Stimulated activated CD8-positive, alpha-beta memory T cell treated with anti-CD3 and anti-CD28 coated beads, Interleukin-7, amount 100 ng/mL, for 1 hour (primary cell): ENCODE measurements at places on chromosomes 7 and 10.

- no peak for DNase-seq
Measured at GRCh38 chr7:79410345-79410744, 43.1 kb downstream of the MAGI2 start.

DNA sequence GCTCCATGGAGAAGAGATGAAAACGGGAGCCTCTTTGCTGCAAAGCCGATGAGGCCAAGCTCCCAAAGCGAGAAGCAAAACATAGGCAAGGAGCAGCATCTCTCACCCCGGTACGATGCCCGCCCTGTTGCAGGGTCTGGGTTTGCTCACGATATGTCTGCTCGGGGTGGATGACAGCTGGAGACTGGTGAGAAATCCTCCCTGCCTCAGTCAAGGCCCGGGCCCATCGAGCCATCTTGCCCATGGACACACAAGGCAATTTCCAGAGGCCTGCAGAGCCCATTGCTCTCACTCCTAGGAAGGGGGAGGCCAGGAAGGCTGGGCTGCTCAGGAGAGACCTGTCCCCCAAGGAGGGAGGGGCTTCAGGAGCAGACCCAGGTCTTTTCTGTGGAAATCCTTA lies 391.7 kb upstream of the SHH start:
- DNase-seq = no peak

DNA sequence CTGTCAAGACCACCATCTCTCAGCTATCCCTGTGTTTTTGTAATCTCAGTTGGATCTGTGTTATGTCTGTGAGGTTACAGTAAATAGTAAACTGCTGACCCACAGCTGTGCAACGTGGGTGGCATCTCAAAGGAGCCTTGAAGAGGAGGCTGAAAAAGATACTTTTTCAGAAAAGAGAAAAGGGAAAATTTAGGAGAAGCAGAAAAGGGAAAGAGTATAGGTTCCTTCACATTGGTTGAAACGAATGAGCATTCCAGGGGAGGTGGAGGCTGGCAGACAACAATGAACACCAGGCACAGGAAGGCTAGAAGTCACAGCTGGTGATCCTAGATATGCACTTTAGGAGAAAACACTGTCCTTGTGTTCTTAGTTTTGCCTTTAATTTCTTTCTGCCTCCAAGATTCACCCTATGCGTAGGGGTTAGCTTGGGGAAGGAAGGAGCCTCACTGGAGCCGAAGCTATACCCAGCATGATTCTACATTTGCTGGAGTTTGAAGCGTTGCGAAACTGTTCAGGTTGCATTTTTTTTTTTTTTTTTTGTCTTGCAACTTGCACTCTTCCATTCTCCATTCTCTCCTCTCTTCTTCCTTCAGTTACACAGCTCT lies 18.3 kb downstream of the CPED1 start:
- DNase-seq = no peak

- no peak for DNase-seq
Measured at GRCh38 chr10:131656431-131656841, 244.4 kb upstream of the PPP2R2D start.

GRCh38 chr10:5292196-5292735 lies 72.5 kb upstream of the UCN3 start:
- no peak for DNase-seq

DNA sequence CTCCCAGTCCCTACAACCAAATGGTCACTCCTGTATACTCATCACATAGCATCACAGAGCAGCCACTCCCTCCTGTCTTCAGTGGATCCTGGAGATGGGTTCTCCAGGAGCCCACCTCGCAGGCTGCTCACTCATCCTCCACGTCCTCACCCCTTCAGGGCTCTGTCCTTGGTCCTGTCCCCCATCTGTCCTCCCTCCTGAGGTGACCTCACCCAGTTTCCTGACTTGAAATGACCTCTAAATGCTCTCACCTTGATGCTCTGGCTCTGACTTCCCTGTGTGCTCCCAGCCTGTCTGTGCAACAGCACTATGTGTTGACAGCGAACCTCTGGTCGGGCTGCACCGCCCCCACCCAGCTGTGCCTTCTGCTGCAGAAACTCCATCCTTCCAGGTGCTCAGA lies 2.1 kb upstream of the PPP2R2D start:
- no peak for DNase-seq

GRCh38 chr7:94067506-94067905 lies 63.4 kb upstream of the BET1 start:
- DNase-seq = no peak

DNA sequence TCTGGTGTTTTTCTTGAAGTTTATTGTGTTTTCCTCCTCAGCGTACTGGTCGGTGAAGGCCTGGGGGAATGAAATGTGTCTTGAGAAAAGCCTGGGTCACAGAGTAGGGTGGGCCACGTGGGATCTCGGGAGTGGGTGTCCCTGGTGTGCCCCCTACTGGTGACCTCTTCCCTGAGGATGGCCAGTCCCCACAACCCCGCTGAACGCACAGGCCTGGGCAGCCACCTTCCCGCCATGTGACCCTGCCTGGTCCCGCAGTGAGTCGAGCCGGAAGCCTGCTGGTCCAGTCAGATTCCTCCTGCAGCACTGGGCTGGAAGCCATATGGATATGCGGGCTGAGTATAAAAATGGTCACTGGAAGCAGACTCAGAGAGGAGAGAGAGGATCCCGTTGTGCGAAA lies 52.9 kb upstream of the GNA12 start:
- DNase-seq = no peak

DNA sequence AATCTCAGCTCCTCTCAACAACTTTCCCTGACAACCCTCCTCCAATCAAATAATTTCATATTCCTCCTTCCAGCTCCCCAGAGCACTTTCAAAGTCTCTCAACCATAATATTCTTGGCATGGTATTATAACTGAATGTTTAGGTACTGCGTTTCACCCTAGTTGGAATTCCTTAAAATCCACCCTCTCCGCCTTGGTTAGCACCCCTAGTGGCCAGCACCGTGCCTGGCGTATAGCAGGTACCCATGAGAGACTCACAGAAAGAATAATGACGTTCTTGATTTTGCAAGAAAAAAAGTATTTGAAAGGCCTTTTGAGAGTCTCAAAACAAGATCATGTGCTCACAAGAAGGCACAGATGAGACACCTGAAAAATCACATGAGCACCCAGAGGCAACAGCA lies 50.9 kb downstream of the GLI3 start:
- no peak for DNase-seq

- DNase-seq = no peak
Measured at GRCh38 chr7:7687800-7688199, 30.6 kb downstream of the RPA3 start.

- no peak for DNase-seq
Measured at GRCh38 chr10:110751850-110752249, 107.7 kb downstream of the RBM20 start.

GRCh38 chr7:22109761-22110160 lies 164.1 kb upstream of the CDCA7L start:
- no peak for DNase-seq

GRCh38 chr7:134781171-134781570 lies 1.7 kb downstream of the CALD1 start:
- DNase-seq = no peak

DNA sequence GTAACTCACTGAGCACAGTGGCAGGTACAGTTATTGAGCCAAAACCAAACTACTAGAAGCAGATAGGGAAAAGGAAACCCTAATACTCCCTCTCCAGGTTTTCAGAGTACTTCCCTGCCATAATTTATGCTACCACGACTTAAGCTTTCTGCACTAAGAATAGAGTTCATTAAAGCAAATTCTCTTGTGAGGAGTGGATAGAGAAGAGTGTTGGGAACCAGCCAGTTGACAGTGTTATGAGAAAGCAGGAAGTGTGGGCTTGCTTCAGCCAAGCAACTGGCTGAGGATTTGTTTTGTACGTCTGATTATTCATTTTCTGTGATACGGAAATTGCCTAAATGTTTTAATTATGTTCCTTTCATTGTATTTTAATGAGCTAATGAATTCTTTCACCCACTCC lies 280.5 kb downstream of the KIF20B start:
- DNase-seq = no peak

GRCh38 chr7:148982654-148983199 lies 45.6 kb downstream of the PDIA4 start:
- no peak for DNase-seq

DNA sequence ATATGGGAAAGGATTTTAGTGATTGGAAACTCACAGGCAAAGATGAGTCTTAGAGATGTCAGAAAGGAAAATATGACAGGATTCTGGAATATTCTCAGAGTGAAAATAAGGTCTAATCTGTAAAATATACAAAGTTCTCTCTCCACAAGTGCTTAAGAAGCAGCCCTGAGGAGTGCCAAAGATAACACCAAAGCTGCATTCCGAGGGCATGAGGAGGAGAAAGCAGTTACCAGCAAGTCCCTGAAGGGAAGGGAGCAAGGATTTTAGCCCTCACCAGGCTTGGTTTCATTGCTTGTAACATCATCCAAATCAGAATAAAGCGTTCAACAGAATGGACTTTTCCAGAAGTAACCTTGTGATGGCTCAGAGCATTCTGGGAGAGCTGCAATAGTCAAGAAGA lies 31.4 kb upstream of the DLX6 start:
- no peak for DNase-seq

DNA sequence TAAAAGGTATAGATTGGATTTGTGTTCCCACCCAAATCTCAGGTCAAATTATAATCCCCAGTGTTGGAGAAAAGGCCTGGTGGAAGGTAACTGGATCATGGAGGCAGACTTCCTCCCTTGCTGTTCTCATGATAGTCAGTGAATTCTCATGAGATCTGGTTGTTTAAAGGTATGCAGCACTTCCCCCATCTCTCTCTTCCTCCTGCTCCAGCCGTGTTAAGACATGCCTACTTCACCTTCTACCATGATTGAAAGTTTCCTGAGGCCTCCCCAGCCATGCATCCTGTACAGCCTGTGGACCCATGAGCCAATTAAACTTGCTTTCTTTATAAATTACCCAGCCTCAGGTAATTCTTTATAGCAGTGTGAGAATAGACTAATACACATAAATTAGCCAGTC lies 39.1 kb downstream of the HTR7 start:
- no peak for DNase-seq

GRCh38 chr7:122485856-122486255 lies 181.3 kb upstream of the FEZF1 start:
- no peak for DNase-seq

GRCh38 chr10:68099736-68100135 lies 9.6 kb upstream of the MYPN start:
- DNase-seq = no peak

- DNase-seq = no peak
Measured at GRCh38 chr7:40873248-40873647, 738.4 kb downstream of the SUGCT start.

GRCh38 chr10:126099366-126099765 lies 203.0 kb downstream of the FANK1 start:
- no peak for DNase-seq

- no peak for DNase-seq
Measured at GRCh38 chr10:126734967-126735366, 64.5 kb upstream of the C10orf90 start.

GRCh38 chr10:50470345-50470744 lies 153.4 kb downstream of the SGMS1 start:
- no peak for DNase-seq

DNA sequence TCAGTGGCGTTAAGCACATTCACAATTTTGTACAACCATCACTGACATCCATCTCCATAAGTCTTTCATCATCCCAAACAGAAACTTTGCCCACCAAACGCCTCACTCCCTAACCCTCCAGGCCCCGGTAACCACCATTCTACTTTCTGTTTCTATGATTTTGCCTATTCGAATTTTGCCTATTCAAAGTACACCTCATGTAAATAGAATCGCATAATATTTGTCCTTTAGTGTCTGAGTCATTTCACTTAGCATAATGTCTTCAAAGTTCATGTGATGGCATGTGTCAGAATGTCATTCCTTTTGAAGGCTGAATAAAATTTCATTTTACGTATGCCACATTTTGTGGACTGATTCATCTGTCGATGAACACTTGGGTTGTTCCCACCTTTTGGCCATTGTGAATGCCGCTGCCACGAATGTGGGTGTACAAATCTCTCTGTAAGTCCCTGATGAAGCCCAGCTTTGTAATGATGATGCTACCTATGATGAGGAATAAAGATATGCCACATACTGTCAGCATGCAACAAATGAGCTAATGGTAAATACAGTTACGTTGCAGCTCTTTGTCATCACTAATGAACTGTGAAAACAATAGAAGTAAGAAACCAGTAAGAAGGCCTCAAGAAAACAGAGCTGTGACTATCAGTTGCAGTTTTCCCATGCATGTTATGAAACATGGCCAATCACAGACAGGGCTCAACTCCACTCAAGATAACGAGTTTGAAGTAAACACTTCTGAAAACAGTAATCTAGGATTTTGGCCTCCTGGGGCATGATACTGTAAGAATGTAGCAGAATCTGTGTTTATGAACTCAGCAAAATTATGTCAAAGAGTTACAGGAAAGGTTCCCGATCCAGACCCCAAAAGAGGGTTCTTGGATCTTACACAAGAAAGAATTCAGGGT lies 120.0 kb downstream of the ADAM12 start:
- no peak for DNase-seq

DNA sequence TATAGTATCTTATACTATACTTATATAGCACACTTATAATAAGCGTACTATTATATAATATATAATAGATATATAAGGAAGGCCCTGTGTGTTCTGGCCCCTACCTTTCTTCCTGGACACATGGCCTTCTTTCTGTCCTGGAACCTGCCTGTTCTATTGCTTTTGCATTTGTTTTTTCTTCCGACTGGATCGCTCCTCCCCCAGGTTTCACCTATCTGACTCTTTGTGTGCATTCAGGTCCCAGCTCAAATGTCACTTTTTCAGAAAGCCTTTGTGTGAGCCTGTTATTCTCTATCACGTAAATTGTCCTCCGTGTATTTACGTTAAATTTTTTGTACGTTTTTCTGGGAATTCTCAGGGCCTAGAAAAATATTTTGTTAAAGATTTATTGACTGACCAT lies 2.9 kb upstream of the TRIM8 start:
- no peak for DNase-seq

DNA sequence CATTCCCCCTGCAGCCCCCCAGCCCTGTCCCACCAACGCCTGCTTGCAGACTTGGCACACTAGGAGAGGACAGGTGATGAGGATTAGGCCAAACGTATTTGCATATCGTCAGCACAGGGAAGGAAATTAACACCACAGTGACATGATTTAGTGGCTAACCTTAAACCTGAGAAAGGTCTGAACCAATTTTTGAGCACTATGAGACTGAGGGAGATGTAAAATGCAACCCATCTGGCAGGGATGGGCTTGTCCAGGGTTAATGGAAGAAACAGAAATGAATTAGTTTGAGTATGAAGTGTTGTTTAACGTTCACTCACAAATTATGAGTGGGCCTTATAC lies 183.6 kb downstream of the TAX1BP1 start:
- DNase-seq = no peak

DNA sequence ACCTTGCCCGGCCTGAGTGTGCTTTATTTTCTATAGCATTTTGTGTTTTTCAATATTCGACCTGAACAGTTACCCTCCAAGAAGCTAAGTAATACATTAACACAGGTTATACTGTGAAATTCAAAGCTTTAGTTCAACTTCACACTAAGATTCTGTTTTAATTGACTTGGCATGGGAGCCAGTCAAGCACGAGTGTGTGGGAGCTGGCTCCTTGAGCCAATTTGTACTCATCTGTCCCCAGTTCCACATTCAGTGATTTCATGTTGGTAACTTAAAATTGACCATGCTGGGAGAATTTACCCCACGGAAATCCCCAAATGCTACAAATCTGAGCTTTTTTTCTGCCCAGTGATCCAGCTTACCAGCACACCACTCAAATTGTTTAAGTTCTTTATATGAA lies 20.3 kb downstream of the TSPAN12 start:
- no peak for DNase-seq
